Stimulated activated CD4-positive, alpha-beta T cell treated with anti-CD3 and anti-CD28 coated beads, Interleukin-15, amount 100 ng/mL, for 1 hour (primary cell): ENCODE measurements at places on chromosomes 4 and X.

- no peak for DNase-seq
These were observed 162.1 kb upstream of the KIT start for GRCh38 chr4:54495641-54496040.

DNA sequence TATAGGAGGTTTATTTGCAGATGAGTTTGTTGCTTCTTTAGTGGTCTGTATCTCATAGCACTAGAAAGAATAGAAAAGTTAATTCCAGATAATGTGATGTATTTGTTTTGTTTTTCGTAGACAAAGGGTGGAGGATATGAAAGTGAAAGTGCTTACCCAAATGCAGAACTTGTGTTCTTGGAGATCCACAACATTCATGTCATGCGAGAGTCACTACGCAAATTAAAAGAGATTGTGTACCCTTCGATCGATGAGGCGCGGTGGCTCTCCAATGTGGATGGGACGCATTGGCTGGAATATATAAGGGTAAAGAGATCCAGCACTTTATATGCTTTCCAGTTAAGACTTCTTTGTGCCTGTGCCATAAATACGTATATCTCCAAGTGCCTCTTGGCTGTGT lies 43.3 kb downstream of the MTMR1 start:
- DNase-seq, result no peak

DNA sequence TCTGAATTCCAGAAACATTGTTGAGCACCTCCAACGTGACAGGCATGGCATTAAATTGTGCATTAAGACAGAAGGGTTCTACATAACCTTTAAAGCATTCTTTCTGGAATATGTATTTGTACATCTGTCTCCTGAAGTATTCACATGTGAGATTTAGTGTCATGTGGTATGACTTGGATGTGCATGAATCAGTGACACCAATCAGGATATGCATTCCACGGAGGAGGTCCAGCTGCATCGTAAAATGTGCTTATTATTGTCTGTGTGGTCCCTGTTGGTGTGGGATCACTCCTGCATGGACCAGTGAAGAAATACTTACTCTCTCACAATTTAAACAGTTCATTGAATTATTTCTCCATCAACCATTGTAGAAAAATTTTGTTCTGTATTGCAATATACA lies 149.0 kb downstream of the MID1 start:
- no peak for DNase-seq

DNA sequence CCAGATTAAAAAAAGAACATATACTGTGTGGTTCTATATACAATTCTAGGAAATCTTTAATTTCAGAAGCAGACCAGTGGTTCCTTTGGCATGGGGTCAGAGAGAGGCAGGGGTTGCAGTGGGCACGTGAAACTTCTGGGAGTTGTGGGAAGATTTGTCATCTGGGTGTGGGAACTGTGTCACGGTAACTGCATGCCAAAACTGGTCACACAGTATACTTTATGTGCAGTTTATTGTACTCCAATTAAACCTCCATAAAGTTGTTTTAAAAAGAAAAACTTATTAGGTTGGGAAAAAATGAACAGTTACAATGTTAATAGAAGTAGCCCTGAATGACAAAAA lies 26.7 kb upstream of the STS start:
- no peak for DNase-seq

GRCh38 chr4:106421441-106422296 lies 53.1 kb upstream of the GIMD1 start:
- no peak for DNase-seq

DNA sequence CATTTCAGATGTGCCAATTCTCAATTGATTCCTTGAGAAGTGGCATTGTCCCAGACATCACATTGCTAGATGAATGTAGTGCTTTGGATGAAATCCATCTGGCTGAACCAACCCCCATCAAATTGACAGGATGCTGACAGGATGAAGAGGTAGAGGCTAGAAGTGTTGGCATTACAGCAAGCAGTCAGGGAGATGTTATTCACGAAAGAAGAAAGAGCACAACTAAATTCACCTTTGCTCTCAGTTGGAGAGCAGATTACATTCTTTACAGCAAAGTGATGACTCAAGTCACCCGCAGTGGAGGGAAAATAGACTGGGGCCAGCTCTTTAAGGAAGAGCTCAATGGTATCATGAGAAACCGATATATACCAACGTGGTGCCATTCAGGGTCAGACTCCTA lies 259.6 kb downstream of the C4orf33 start:
- DNase-seq, result no peak

GRCh38 chrX:140507982-140508305 lies 3.1 kb upstream of the SOX3 start:
- DNase-seq, result no peak

GRCh38 chr4:187504974-187505797 lies 490.4 kb upstream of the ZFP42 start:
- DNase-seq, result no peak

GRCh38 chrX:9048801-9049200 lies 14.9 kb upstream of the FAM9B start:
- no peak for DNase-seq
